ENCODE measurements at places on chromosomes 12 and 14.

- DNase-seq, result no peak
Measured at GRCh38 chr14:100290607-100291304, 15.5 kb downstream of the SLC25A29 start.

- DNase-seq, result no peak
Measured at GRCh38 chr12:106179086-106179485, 40.3 kb upstream of the NUAK1 start.

GRCh38 chr12:127885954-127886750, 380.8 kb upstream of the TMEM132C start:
- DNase-seq, result no peak

- no peak for DNase-seq
Measured at GRCh38 chr12:71772735-71773134, 18.1 kb downstream of the RAB21 start.

- DNase-seq, result no peak
Measured at GRCh38 chr12:110348431-110349059, 55.0 kb downstream of the ANAPC7 start.

DNA sequence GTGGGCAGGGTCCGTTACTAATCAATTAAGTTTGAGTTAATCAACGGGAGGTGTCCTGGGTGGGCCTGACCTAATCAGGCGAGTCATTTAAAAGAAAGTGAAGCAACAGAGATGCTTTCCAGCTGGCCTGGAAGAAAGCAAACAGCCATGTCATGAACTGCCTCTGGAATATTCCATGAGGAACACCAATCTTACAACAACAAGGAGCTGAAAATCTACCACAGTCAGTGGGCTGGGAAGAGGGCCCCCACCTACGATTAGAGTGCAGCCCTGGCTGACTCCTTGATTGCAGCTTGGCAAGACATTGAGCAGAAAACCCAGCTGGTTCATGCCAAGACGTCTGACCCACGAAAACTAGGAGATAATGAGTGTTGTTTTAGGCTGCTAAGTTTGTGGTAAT, 56.2 kb downstream of the SSPN start:
- no peak for DNase-seq

DNA sequence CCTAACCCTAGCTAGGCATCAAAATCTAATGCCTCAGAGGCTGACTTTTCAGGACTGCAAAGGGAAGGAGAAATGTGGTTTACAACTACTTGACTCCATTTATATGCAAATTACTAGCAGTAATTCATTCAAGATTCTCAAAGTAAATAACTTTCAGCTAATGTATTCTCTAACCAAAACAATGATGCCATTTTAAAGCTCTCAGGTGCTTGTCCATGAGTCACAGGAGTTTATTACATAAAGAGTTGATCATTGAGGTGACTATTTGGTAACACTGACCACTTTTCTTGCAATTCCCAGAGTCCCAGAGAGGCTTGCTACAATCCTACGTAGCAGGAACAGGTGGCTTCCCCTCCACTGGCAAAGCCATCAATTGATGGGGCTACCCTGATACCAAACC, 109.0 kb upstream of the SLC35F4 start:
- no peak for DNase-seq

DNA sequence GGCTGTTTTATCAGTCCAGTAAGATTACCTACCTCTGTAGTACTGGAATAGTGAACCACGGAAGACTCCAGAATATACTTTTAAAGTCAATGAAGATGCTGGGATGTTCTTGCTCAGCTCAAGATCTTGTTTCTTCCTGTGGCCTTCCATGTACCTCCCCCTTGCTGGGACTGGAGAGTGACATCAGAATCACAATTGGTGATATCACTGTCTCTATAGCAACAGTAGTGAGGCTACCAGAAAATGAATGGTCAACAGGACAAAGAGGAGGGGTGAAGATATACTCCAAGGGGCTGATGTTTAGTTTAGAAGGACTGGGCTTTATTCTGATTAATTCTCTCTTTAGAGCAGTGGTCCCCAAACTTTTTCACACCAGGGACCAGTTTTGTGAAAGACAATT, 3.8 kb downstream of the AKAP3 start:
- DNase-seq, result no peak

- no peak for DNase-seq
Measured at GRCh38 chr12:68234140-68234539, 8.5 kb upstream of the IL26 start.

GRCh38 chr14:65412856-65413738, 567 bp downstream of the FUT8 start:
- DNase-seq, result no peak

- DNase-seq, result no peak
Measured at GRCh38 chr12:112161711-112162110, 36.4 kb downstream of the TRAFD1 start.

GRCh38 chr12:114562654-114563053, 121.3 kb downstream of the TBX3 start:
- DNase-seq, result no peak

- DNase-seq, result no peak
Measured at GRCh38 chr14:101367421-101368261, 193.7 kb upstream of the DIO3 start.

Data from hematopoietic multipotent progenitor cell treated with erythropoietin and hydrocortisone succinate and interleukin-3 and kit ligand, for 17 days (in vitro differentiated cells).